ENCODE measurements at places on chromosomes 6 and 20. TPM values are rescaled to one million over a fixed set of nuclear protein-coding genes. Genes with fewer than 3 reads are reported as not detected.
A peak's percentile ranks its signal among the peaks of the same experiment; 100 is the strongest.

GRCh38 chr6:142816031-142816430, 128.9 kb downstream of the HIVEP2 start:
- H3K4me3 ChIP-seq: no peak overlapping the region
- no peaks in the 10 kb centered on the region for H3K4me1 ChIP-seq

The NRSN1 gene
- not detected for total RNA-seq

DNA sequence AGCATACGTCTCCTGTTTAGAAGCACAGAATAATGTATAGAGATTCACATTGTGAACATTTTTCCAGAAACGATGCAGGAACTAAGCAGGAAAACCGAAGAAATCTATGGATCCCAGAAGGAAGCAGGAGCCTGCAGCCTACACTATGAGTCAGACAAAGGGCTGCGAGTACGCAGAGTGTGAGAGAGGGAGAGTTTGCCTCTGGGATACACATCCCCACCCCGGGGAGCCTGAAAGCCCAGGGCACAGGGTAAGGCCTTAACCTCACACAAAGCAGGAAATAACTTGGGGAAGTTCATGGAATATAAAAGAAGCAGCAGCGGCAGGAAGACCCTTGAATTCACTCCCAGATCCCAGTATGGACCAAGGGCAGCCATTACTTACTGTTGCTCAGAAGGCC, 842.1 kb upstream of the MANEA start:
- no peaks in the 10 kb centered on the region for H3K4me1 ChIP-seq
- no peak overlapping the region for H3K27ac ChIP-seq
- DNase-seq: no peak
- no peaks in the 10 kb centered on the region for H3K36me3 ChIP-seq
- no peaks in the 10 kb centered on the region for H3K27me3 ChIP-seq

- DNase-seq: peak; percentile 83
- no peaks in the 10 kb centered on the region for H3K36me3 ChIP-seq
- H3K4me3 ChIP-seq: no peak overlapping the region
- H3K4me1 ChIP-seq: peaks cover 22% of the 10 kb centered on the region
These were observed 148.2 kb downstream of the PREX1 start for GRCh38 chr20:48679599-48679998.

The ELOVL2 gene
- total RNA-seq: 0.41 TPM

- peak overlapping the region; percentile 42 for H3K27ac ChIP-seq
- H3K4me3 ChIP-seq: peak overlapping the region; percentile 98
- no peaks in the 10 kb centered on the region for H3K27me3 ChIP-seq
- peaks cover 33% of the 10 kb centered on the region for H3K36me3 ChIP-seq
These were observed 728 bp downstream of the PSMA7 start for GRCh38 chr20:62142252-62143080.

GRCh38 chr20:19283490-19284025, 71.1 kb downstream of the SLC24A3 start:
- no peak overlapping the region for H3K4me3 ChIP-seq
- no peak for DNase-seq
- H3K36me3 ChIP-seq: no peaks in the 10 kb centered on the region
- no peaks in the 10 kb centered on the region for H3K4me1 ChIP-seq
- no peak overlapping the region for H3K27ac ChIP-seq

DNA sequence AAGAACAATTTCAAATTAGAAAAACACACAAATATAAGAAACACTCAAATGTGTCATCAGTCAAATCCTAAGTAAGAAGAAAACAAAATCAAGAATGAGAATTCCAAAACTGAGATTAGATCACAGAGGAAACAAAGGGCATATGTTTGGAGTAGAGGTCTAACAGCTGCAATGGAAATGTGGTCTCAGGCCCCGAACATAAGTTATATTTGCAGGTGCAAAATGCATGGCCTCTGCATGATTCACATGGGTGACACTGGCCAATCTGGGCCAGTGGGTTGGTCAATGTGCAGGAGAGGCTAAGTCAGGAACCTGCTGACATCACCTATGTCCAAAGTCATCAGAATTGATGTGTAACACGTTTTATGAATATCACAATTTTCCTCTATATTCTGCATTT, 108.5 kb upstream of the MAP7 start:
- H3K27me3 ChIP-seq: no peaks in the 10 kb centered on the region
- no peak for DNase-seq
- H3K4me3 ChIP-seq: no peak overlapping the region

GRCh38 chr20:37987602-37988290, 45.5 kb downstream of the TTI1 start:
- peaks cover 16% of the 10 kb centered on the region for H3K4me1 ChIP-seq
- no peaks in the 10 kb centered on the region for H3K27me3 ChIP-seq
- no peak for DNase-seq
- H3K27ac ChIP-seq: no peak overlapping the region
- H3K36me3 ChIP-seq: no peaks in the 10 kb centered on the region

The PSORS1C2 gene
- total RNA-seq: not detected

- no peaks in the 10 kb centered on the region for H3K36me3 ChIP-seq
- H3K4me3 ChIP-seq: no peak overlapping the region
- no peak overlapping the region for H3K27ac ChIP-seq
- H3K4me1 ChIP-seq: no peaks in the 10 kb centered on the region
- no peak for DNase-seq
- no peaks in the 10 kb centered on the region for H3K27me3 ChIP-seq
These were observed 133.5 kb downstream of the MAN1A1 start for GRCh38 chr6:119215885-119216590.

DNA sequence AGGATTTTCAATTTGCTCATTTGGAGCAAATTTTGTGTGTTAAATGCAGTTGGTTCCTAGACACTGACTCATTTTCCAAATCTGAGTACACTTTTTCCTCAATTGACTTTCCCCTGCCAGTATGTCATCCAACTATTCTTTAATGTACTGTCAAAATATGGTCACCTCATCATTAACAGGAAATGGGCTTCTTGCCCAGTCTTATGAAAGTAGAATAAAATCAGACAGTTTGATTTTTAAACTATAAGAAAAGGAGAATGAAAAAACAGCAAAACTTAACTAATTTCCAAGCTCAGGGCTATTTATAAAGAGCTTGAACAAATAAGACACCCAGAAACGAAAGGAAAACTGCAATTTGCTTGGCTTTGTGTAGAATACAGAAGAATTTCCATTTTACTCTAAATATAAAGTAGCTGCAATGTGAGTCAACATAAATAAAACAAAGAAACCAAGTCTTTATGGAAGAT, 43.7 kb upstream of the RAB23 start:
- H3K27me3 ChIP-seq: no peaks in the 10 kb centered on the region
- no peak for DNase-seq
- no peak overlapping the region for H3K4me3 ChIP-seq
- no peak overlapping the region for H3K27ac ChIP-seq
- no peaks in the 10 kb centered on the region for H3K36me3 ChIP-seq

The PARD6B gene
- total RNA-seq: 80.3 TPM

DNA sequence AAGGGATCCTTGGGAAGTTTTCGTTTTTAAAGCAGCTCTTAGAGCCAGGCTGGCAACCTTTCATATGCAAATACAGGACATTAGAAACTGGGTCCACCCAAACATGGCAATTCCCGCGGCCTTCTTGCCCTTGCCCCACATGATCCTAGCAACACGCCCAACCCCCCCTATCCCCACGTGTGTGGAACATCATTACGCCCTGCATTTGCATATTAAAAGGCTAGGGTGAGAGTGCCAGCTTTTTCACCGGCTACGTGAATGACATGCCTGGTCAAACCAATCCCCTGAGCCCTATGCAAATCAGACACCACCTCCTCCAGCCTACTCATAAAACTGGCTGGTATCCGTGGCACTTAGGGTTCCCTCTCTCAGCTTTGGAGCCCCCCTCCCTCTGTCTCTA, 88.1 kb downstream of the TNFRSF21 start:
- 0 out of 2 replicates have a peak, but pooled peaks cover 12% of the 10 kb centered on the region for H3K36me3 ChIP-seq
- no peaks in the 10 kb centered on the region for H3K27me3 ChIP-seq
- H3K4me1 ChIP-seq: no peaks in the 10 kb centered on the region
- H3K27ac ChIP-seq: no peak overlapping the region
- no peak for DNase-seq
- H3K4me3 ChIP-seq: no peak overlapping the region

The ADA gene
- 32.9 TPM for total RNA-seq

GRCh38 chr6:167670938-167671338, 155.8 kb upstream of the AFDN start:
- no peak overlapping the region for H3K4me3 ChIP-seq
- DNase-seq: no peak
- no peak overlapping the region for H3K27ac ChIP-seq

DNA sequence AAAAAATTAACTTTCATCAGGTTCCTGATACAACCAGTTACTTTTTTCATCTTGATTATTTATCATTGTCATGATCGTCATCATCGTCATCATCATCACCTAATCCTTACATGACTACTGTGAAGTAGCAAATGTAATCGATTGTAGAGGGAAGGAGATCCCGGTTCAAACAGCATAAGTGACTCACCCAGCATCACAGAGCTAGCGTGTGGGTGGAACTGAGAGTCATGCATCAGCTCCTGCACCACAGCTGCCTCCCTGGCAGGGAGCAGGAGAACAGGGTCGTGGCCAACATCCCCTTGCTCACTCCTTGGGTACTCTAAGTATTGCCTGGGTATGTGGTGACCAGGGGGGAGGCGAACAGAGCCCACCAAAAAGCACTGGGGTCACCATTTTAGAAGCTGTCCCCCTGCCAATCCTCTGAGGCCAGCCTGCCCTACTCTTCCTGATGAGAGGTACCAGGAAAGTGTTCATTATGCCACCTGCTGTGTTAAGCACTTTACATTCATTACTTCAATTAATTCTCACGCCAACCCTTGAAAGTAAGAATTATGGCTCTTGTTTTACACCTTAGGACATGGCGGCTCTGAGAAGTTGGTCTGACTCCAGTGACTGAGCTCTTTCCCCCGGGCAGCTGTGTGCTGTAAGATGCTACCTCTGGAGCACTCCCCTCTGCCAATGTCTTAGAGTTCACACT, 425.2 kb downstream of the CD83 start:
- DNase-seq: no peak
- no peak overlapping the region for H3K4me3 ChIP-seq
- H3K27me3 ChIP-seq: no peaks in the 10 kb centered on the region
- no peaks in the 10 kb centered on the region for H3K36me3 ChIP-seq
- no peaks in the 10 kb centered on the region for H3K4me1 ChIP-seq
- no peak overlapping the region for H3K27ac ChIP-seq

GRCh38 chr20:42295592-42295991, 677.4 kb upstream of the CHD6 start:
- H3K27me3 ChIP-seq: no peaks in the 10 kb centered on the region
- no peaks in the 10 kb centered on the region for H3K36me3 ChIP-seq
- no peak overlapping the region for H3K27ac ChIP-seq
- DNase-seq: no peak

- no peaks in the 10 kb centered on the region for H3K27me3 ChIP-seq
- H3K27ac ChIP-seq: peak overlapping the region; percentile 48
- H3K36me3 ChIP-seq: 0 out of 2 replicates have a peak, but pooled peaks cover 6% of the 10 kb centered on the region
- H3K4me1 ChIP-seq: peaks cover 16% of the 10 kb centered on the region
- DNase-seq: no peak
These were observed 576 bp downstream of the NECAB3 start for GRCh38 chr20:33673410-33674293.

DNA sequence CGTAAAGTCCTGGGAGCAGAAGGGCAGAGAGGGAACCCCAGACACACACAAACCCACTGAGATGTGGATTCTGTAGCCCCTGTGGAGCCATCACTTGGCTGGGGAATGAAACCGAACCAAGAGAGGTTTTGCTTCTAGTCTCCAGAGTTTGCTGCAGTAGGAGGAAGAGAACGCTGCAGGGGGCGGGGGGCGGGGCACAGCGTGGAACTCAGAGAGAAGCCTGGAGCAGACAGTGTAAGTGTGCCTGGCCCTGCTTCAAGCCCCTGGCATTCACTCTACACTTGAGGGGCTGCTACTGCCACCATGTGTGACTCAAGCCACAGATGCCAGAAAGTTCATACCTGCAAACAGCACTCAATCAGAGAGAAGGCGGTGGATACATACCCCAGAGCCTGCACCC, 18.9 kb downstream of the GABRR1 start:
- no peaks in the 10 kb centered on the region for H3K4me1 ChIP-seq
- H3K27ac ChIP-seq: no peak overlapping the region
- no peaks in the 10 kb centered on the region for H3K36me3 ChIP-seq
- DNase-seq: no peak
- no peak overlapping the region for H3K4me3 ChIP-seq

The CD83 gene
- total RNA-seq: 3.6 TPM

GRCh38 chr6:35795453-35796071, 1.6 kb downstream of the CLPS start:
- H3K4me1 ChIP-seq: no peaks in the 10 kb centered on the region
- H3K4me3 ChIP-seq: no peak overlapping the region
- DNase-seq: no peak

DNA sequence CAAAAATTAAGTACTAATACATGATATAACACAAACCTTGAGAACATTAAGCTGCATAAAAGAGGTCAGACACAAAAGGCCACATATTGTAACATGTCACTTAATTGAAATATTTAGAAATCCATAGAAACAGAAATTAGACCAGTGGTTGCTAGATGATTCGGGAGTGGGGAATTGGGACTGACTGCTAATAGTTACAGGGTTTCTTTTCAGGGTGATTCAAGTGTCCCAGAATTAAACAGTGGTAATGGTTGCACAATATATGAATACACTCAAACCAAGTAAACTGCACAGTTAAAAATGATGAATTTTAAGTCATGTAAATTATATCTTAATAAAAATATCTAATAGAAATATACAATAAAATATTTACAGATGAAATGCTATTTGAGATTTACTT, 174.5 kb downstream of the WDR27 start:
- no peaks in the 10 kb centered on the region for H3K36me3 ChIP-seq
- H3K27me3 ChIP-seq: no peaks in the 10 kb centered on the region
- no peak overlapping the region for H3K4me3 ChIP-seq
- H3K4me1 ChIP-seq: no peaks in the 10 kb centered on the region

DNA sequence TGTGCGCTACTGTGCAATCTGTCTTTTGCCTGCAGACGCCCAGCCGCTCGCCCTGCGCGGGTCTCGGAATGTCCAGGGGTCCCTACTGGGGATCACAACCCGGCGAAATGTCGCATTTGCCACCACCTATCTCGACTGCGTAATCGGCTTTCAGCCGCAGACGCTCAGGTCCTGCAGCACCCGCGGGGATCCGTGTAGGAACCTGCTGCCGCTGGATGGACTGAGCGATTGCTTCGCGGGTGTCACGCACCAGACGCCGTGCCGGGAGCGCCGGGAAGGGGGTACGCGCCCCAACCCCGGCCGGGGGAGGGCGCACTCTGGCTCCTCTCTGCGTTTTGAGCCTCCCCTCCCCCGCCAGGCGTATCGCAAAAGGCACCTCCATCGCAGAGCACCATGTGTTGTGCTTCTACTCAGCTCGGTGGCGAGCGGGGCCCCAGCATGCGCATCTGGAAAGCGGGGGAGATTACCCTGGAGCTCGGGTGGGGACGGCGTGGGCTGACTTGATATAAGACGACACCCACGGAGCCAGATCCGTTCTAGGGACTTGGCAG, 747 bp upstream of the PTPRA start:
- H3K27ac ChIP-seq: no peak overlapping the region
- DNase-seq: no peak
- H3K27me3 ChIP-seq: no peaks in the 10 kb centered on the region
- no peaks in the 10 kb centered on the region for H3K36me3 ChIP-seq
- peaks cover 15% of the 10 kb centered on the region for H3K4me1 ChIP-seq

The QKI gene
- 50.8 TPM for total RNA-seq

The B4GALT5 gene
- total RNA-seq: 63.1 TPM

GRCh38 chr6:135224037-135224647, 43.0 kb downstream of the MYB start:
- H3K27ac ChIP-seq: no peak overlapping the region
- no peak for DNase-seq
- H3K27me3 ChIP-seq: no peaks in the 10 kb centered on the region
- H3K36me3 ChIP-seq: no peaks in the 10 kb centered on the region
- no peak overlapping the region for H3K4me3 ChIP-seq

- H3K27ac ChIP-seq: no peak overlapping the region
- no peak overlapping the region for H3K4me3 ChIP-seq
- no peaks in the 10 kb centered on the region for H3K36me3 ChIP-seq
- DNase-seq: no peak
- H3K4me1 ChIP-seq: peaks cover 7% of the 10 kb centered on the region
These were observed 118.6 kb downstream of the LY86 start for GRCh38 chr6:6707143-6707542.

Data from PC-9 (cell line).